ENCODE measurements at places on chromosomes 13 and 19.

DNA sequence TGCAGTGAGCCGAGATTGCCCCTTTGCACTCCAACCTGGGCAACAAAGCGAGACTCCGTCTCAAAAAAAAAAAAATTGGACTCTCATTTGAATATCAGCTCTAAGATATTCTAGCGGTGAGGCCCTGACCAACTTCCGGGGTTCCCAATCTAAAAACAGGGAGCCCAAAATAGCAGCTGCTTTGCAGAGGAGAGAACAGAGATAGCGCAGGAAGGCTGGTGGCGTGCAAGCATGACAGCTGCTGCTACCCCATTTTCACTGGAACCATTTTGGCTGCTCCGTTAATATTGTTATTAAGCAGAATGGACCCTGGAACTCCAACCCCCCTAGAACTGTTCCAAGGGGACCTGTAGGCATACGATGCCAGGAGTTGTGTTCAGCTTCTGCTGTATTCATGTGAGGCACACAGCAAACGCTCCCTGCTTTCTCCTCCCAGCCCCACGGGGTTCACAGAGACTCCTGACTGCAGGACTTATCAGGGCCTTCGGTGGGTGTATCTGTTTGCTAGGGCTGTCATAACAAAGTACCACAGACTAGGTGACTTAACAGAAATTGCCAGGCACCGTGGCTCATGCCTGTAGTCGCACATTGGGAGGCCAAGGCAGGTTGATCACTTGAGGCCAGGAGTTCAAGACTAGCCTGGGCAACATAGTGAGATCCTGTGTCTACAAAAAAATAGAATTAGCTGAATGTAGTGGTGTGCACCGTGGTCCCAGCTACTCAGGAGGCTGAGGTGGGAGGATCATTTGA, 11.5 kb downstream of the STXBP2 start:
- DNase-seq: no peak

GRCh38 chr13:79543883-79544282, 62.9 kb downstream of the NDFIP2 start:
- no peak for DNase-seq

DNA sequence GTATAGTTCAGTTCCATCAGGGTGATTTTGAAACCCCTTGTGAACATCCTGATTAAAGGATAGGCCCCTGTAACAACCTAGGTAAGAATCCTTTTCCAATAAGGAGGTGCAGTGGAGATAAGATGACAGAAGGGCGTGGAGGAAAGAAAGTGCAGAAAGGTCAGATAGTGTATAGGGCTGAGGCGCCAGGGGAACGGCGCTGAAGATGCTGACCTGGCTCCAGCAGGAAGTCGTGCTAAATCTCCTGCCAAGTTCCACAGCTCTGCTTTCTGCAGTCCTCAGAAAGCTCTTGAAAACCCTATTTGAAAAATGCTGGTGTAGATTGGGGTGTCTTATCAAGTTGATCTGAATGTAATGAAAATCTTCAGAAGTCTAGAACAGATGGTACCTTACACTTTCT, 221.7 kb downstream of the COG6 start:
- DNase-seq: no peak

- no peak for DNase-seq
Measured at GRCh38 chr13:73715911-73716510, 418.2 kb downstream of the KLF12 start.

DNA sequence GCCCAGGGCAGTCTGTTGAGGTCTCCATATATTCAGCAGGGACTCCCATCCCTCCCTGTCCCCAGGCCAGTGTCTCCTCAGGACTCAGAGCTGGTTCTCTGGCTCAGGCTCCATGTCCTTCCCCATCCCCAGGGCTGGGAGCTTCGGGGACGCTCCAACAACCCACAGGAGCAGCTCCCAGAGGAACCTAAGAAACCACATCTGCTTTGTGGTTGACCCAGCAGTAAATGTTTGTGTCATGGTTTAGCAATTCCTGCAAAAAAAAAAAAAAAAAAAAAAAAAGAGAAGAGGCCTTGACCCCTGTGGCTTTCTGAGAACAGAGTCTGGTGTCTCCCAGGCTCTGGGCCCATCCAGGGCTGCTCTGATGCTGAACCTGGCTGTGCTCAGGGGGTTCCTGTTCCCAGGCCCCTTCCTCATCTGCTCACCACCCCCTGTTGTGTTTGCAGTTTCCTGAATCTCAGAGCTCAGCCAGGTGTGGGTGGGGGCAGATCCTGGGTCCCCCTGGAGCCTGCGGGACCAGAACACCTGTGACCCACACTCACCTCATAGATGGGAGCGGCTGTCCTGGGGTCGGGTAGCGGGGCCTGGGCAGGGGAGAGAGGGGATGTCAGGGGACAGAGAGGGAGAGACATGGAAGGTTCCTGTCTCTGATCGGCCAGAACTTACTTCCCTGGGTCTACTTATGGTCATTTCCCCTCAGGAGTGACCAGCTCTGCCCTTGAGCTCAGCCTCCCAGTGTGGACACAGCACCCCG, 25.2 kb upstream of the CEACAM1 start:
- DNase-seq: no peak

GRCh38 chr13:27026396-27026795, 145.2 kb downstream of the USP12 start:
- no peak for DNase-seq

DNA sequence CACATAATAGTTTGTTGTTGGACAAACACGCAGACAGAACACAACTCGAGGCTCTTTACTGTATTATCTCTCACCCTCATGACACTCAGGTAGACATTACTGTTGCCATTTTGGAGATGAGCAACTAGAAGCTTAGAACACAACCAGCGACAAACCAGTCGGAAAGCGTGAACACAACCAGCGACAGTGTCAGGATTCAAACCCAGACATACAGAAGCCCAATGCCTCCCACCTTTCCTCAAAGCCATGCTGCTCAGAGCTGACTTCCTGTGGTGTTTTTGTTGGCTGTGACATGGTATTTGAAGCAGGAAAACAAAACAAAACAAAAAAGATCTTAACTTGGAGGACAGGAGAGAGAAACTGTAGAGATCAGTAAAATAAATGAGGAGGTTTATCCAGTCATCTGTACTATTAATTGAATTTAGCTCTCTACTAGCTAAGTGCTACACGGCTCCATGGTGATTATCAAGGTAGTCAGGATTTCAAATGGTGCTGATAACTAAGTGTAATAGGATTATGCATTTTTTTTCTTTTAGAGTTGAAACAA, 92.1 kb downstream of the STARD13 start:
- no peak for DNase-seq

- no peak for DNase-seq
Measured at GRCh38 chr19:12202250-12202649, 39.4 kb downstream of the ZNF136 start.

GRCh38 chr19:22118132-22118531, 65.8 kb downstream of the ZNF257 start:
- no peak for DNase-seq

- DNase-seq: no peak
Measured at GRCh38 chr19:48950159-48950558, 4.5 kb upstream of the BAX start.

DNA sequence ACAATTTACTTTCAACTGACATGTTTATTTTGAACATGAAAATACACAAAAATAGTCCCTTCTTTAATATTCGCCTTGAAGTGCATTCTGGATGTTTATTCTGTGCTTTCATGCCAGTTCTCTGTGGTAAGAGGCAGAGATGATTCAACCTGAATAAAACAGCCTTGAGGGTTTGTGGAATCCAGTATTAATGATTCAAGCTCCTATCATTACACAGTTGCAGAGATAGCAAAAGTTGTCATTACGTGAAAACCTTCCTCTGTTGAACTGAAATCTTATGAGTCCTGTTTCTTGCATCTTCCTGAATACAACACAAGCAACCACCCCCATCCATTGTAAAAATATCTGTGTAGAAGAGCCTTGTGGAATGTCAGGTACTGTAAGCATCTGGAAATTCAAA, 142.3 kb upstream of the HTR2A start:
- no peak for DNase-seq

DNA sequence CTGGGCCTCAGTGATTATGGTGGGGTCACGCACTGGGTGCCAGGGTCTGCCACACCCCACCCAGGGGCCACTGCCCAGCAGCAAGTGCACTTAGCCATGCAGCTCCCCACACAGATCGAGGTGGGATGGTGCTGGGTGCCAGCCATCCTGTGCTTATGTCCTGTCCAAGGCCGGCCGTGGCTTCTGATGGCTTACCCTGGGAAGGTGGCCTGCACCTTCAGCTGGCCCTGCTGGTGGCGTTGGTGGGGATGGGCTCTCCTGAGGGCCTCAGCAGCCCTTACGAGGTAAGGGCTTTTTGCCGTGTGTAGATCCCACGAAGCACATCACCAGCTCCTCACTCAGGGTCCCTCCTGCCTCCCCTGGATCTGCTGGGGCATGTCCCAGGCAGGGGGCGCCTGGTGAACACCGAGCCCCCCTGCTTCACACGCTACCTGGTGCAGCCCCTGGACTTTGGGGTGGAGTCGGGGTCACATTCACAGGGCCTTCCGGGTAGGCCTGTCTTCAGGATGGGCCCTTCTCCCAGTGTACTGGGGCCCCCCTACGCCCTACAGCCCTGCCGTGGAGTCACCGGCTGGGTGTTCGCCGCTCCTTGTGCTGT, 46.6 kb downstream of the CRTC1 start:
- no peak for DNase-seq

- peak; percentile 82 for DNase-seq
Measured at GRCh38 chr13:113584205-113584869, at the start of gene TFDP1. TFDP1 (plus strand) TSS chr13:113584753; CDS start chr13:113585838, 1,085 bp downstream.

- no peak for DNase-seq
Measured at GRCh38 chr13:24763596-24764275, at the start of gene RNF17. RNF17 (plus strand) TSS chr13:24764169; CDS start chr13:24764204, 35 bp downstream.

DNA sequence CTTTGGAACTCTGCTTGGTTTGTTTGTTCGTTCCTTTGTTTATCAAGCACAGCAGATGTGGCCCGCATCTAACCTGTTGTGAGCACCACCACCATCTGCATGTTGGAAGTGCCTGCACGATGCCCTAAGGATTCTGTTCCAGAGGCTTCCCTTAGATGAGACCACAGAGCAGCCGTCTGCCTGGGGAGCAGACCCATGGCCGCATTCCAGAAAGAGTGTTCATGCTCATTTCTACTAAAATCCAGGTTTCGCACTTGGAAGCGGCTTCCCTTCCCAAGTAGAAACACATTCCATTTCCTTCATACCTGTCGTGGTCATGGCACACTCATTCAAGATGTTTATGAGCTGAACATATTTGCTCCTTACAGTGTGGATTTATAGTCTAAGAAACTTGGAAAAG, 27.2 kb downstream of the COL4A2 start:
- no peak for DNase-seq

- no peak for DNase-seq
Measured at GRCh38 chr13:21932996-21933395, 262.1 kb downstream of the FGF9 start.

- no peak for DNase-seq
Measured at GRCh38 chr19:47330466-47330869, 1.5 kb upstream of the C5AR2 start.

DNA sequence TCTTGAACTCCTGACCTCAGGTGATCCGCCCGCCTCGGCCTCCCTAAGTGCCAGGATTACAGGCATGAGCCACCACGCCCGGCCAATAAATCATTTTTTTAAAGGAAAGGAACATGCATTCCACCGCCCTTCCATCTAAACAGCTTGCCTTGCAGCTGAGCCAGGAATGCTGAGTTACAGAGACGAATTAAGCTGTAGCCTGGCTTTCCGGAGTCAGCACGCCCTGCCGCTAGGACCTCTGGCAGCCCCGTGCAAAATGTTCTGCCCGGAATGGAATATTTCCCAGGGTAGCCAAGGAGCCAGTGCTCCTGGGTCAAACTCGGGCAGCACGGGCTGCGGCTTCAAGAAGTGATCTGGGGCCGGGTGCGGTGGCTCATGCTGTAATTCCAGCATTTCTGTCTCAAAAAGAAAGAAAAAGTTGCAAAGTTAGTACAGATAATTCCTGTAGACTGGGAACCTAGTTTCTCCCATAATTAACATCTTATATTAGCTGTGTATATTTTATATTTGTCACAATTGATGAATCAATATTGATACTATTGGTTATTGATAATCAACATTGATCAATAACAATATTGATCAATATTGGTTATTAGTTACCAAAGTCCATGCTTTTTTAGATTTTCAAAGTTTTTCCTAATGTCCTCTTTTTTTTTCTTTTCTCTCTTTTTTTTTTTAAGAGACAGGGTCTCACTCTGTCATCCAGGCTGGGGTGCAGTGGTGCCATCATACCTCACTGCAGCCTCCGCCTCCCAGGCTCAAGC, 19.2 kb downstream of the ATCAY start:
- DNase-seq: no peak

- DNase-seq: peak; percentile 83
Measured at GRCh38 chr13:109784590-109785140, 1.7 kb downstream of the IRS2 start.

GRCh38 chr13:98658131-98658530, 81.2 kb upstream of the STK24 start:
- DNase-seq: no peak

- no peak for DNase-seq
Measured at GRCh38 chr13:74184283-74184682, 50.1 kb upstream of the KLF12 start.

- DNase-seq: no peak
Measured at GRCh38 chr19:38430931-38431330, 2.6 kb upstream of the RYR1 start.

DNA sequence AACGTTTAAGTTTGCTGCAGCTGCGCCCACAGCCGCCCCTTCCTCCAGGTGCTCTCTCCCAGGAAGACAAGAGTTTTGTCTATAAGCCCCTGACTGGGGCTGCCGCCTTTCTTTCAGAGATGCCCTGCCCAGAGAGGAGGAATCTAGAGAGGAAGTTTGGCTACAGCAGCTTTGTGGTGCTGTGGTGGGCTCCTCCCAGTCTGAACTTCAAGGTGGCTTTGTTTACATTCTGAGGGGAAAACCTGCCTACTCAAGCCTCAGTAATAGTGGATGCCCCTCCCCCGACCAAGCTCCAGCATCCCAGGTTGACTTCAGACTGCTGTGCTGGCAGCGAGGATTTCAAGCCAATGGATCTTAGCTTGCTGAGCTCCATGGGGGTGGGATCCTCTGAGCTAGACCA, 6.4 kb upstream of the ERICH6B start:
- no peak for DNase-seq

All from head of caudate nucleus (tissue), 42 donors.